NCI-H1417 treated with DMSO at 0.1 percent for 48 hours (cell line): ENCODE measurements at places on chromosomes 1 and 21.
A peak's percentile ranks its signal among the peaks of the same experiment; 100 is the strongest.

DNA sequence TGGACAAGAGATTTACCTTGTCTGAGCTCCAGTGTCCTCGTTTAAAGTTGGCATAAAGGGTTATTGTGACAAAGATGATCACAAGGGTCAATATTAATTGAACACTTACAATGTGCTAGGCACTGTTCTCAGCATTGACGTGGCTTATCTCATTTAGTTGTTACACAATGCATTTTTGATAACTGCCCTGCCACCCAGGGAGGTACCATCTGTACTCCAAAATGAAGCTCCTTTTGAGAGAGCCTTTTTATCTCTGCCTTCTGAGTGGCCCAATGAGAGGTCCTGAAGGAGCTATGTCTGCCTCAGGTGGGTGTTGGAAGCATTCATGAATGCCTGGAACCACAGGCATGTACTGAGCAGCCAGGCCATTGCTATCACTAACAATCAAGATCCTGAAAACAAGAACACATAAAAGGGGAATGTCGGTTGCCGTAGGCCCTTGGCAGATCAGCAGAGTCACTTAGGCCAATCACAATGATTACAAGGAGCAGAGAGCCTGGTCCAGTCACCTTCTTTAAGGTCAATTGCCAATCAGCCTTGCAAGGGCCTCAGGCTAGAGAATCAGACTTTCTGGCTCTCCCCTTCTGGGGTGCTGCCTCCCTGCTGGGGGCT lies 78.5 kb downstream of the NMNAT2 start:
- DNase-seq: no peak

GRCh38 chr1:244104309-244105060 lies 53.4 kb downstream of the ZBTB18 start:
- no peak for DNase-seq

DNA sequence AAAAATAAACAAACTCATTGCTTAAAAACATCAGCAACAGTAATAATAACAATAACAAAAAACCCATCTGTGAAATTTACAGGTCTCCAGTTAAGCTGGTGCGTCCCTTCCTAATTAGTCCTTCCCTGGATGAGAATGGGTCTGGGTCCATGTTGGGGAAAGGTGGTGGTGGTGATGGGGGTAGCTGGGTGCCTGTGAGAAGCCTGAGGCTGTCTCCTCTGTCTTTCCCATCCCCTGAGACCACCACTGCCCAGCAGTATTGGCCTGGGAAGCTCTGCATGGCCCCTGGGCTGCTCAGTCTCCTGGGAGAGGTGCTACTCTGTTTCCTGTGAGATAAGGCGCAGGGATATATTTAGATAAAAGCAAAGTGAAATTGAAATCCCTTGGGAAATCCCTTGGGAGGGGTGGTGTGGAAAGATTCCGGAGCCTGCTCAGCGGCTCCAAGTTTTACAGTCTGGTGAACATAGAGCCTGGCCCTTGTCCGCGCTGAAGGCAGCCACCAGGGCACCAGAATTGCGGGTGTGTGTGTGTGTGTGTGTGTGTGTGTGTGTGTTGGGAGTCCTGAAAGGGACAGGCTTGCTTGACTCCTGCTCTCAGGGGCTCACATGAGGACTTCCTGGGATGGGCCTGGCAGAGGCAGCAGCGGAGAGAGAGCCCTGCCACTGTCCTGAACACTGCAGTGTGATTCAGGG lies 150.2 kb downstream of the FOXD2 start:
- DNase-seq: no peak

GRCh38 chr1:26581287-26581651 lies 51.7 kb downstream of the RPS6KA1 start:
- DNase-seq: no peak

- DNase-seq: no peak
Observed at GRCh38 chr1:30229960-30230359, 493.4 kb downstream of the MATN1 start.

DNA sequence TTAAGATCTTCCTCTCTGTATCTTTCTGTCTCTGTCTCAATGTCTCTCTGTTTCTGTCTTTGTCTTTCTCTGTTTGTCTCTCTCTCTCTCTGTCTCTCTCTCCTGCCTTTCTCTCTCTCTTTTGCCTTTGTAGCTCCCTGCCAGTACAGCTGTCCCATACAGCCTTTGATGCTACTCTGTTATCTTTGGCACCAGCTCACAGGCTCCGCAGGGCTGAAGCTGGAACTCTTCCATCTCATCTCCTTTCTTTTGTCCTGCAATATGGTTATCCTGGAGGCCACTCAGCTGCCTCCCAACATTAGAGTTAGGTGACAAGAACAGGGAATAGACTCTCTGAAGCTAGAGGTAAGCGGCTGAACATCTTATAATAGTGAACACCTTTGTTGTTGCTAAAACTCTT lies 354.3 kb upstream of the NEGR1 start:
- DNase-seq: no peak

DNA sequence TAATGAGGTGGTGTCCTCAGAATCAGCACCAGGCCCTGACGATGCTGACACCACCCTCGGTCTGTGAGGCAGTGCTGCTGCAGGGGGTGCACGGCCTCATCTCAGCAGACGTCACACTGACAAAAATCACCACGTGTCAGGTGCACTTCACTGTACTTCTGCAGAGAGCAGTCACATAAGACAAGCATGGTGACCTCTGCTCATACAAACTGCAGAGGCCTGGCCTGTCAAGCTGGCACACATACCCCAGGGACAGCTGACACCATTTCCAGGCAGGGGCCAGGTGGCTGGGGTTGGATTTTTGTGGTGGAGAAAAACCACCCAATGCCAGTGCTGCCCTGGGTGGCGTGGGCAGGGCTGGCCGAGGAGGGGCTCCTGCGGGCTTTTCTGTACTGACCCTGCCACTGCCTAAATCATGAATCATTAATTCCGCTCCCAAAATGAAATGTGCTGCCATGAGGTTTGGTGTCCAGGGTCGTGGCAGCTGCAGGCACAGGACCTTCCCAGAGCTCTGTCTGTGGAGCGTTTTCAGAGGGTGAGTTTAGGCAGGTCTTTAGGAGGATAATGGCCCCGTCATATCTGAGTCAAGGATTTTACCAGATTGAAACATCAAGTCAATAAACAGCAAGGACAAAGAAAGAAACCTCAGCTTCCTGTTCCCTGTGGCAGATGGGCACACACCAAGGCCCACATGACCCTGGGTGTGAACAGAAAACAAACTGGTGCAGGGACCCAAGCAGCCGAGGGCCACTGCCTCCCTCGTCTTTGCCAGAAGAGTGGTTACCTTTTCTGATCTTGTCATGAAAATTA lies 33.4 kb upstream of the GPR153 start:
- no peak for DNase-seq

DNA sequence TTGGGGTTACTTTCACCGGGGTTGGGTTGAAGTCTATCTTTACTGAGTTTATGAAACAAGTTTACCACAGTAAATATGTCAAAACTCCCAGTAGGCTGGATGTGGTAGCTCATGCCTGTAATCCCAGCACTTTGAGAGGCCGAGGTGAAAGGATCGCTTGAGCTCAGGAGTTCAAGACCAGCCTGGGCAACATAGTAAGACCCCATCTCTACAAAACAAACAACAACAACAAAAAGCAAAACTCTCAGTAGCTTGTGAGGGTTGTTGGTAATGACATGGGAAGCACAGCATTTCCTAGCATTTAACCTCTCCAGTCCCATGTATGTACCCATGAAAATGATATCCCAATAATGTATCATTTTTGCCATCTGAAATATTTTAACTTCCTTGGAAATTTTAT lies 34.7 kb downstream of the GJA5 start:
- DNase-seq: no peak

GRCh38 chr1:195745189-195746010 lies 862.8 kb downstream of the KCNT2 start:
- DNase-seq: peak; percentile 16

DNA sequence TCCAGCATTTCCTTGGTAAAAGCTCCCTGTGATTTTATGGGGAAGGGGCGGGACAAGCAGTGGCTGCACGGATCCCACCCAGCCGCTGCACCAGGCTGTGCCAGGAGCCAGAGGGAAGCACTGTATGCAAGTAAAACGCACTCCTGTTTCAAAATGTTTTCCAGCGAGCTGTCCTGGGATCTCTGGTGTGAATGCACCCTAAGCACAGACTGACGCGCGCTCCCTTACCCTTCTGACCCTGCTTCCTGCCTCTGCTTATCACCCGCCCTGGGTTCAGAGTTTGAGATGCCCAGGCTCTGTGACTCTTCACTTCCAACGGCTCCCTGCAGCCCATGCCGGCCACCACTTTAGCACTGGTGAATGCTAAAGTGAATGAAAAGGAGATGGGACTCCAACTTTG lies 131.2 kb downstream of the RHOU start:
- no peak for DNase-seq

GRCh38 chr1:156291226-156292061 lies 4.0 kb downstream of the GLMP start:
- no peak for DNase-seq

GRCh38 chr21:31879241-31879650 lies 6.4 kb downstream of the HUNK start:
- no peak for DNase-seq

GRCh38 chr1:226825037-226825745 lies 45.2 kb upstream of the PSEN2 start:
- DNase-seq: no peak

DNA sequence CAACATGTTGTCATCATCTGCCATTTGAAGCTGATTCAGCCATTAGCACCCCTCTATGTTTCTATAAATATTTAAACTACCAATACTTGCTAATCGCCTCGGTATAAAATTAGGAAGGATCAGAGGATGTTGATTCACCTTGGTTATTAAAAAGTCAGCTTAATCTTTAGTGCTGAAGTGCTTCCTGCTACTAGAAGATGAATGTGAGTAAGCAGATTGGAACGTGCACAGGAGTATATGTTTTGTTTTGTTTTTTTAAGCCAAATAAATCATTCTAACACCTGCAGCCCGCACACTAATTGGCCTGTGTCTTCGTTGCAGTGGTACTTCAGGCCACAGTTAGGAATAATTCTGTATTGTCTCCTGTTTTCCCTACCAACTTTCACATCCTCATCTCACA lies 485.7 kb downstream of the AJAP1 start:
- DNase-seq: peak; percentile 57

- no peak for DNase-seq
Observed at GRCh38 chr1:22710701-22711049, at the start of gene EPHB2. Gene EPHB2 (plus strand): TSS chr1:22710839. CDS start chr1:22710983, 144 bp downstream.

DNA sequence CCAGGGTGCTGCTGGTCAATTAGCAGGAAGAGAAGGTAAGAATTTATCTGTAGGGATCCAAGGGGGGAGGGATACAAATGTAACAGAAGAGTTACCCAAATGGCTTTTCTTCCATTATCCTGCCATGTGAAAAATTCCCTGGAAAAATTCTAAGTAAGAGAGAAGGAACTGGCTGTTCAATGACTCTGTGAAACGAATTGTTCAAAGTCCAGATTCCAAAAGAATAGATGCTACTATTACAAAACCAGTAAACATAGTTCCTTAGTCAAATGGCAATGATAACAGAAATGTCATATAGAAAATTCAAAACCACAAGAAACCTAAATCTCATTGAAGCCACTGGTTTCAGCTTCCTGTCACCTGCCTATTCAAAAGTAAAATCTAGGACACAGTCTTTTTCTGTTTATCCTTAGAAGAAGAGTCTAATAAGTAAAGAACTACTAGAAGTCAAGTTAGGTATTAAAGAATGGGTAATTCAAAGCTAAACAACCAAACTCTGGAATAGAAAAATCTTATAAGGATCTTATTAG lies 102.6 kb downstream of the ZNF644 start:
- DNase-seq: no peak

DNA sequence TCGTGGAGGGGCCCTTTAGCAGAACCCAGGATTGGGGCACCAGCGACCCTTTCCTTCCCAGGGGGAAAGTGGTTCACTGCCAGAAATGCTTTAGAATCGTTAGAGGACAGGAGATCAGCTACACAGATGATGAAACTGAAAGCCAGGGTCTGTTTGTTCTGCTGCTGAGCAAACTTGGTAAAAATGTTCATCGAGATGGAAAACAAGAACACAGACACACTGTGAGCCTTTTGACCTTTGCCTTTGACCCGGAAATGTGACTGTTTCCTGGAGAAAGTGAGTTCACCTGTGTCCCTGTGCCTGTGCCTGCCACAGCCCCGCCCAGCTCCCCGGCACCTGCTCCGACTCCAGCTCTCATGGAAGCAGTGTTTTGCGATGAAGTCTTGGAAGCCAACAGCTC lies 234.3 kb downstream of the CAMTA1 start:
- DNase-seq: no peak

DNA sequence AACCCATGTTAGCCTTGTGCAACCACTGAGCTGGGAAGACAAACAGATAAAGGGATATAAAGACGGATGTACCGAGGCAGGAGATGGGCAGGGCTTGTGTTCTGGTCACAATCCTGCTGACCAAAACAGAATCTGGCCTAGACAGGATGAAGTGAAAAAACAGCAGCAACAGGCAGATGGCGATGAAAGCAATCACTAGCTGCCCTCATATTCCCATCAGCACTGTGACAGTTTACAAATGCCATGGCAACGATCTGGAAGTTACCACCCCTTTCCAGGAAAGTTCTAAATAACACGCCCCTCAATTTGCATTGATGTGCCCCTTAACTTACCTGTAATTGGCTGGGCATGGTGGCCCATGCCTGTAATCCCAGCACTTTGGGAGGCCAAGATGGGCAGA lies 40.6 kb upstream of the CD46 start:
- DNase-seq: no peak

DNA sequence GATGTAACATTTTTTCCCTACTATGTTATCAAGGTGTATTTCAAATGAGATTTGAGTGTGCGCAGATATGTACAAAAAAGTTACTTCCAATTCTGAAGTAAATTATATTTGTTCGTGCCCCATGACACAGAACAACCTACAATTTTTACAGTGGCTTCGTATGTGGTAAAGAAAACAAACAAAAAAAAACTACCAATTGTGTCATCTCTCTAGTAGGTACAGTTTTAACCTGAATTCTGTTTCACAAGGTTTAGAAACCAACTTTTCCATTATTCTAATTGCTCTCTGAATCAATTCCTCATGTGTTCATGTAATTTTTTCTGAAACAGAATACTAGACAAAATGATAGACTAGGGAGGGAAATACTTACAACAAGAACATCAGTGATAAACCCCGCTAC lies 7.4 kb downstream of the SCAF4 start:
- DNase-seq: no peak
